ENCODE measurements at places on chromosomes 7 and 10.

DNA sequence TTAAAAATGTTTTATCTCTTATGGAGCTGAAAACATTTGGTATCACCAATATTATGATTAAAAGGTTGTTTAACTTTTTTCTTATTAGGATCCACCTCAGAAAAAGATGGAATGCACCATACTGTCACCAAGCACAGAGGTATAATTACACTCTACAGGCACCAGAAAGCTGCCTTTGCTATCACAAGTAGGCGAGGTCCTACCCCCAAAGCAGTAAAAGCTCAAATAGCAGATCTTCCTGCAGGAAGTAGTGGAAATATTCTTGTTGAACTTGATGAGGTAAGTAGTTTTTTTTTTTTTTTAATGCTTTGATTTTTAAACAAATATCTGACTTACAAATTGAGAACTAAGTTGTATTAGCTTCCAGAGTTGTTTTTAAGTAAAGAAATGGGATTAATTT is 68.5 kb downstream of the BTAF1 start:
- no peak for DNase-seq

- no peak for DNase-seq
Measured at GRCh38 chr10:30357075-30357801, 8.2 kb upstream of the MTPAP start.

- no peak for DNase-seq
Measured at GRCh38 chr10:88938938-88939337, 13.6 kb downstream of the ACTA2 start.

GRCh38 chr7:91620827-91621226 is 259.7 kb downstream of the MTERF1 start:
- DNase-seq: no peak

DNA sequence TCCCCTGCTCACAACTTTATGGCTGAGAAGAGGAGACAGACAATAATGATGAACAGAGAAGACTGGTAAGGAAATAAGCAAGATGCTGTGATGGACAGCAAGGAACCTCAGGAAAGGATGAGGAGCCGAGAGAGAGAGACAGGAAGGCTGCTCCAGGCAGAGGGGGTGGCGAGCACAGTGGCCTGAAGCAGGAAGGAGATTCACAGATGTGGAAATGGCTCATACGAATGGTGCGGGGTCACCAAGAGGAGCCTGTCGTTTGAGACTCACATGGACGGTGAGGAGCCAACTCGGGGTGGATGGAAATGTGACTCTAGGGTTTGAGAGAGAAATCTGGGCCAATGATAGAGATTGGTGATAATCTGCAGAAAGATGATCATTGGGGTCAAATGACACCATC is 43.7 kb downstream of the KIAA1549 start:
- no peak for DNase-seq

DNA sequence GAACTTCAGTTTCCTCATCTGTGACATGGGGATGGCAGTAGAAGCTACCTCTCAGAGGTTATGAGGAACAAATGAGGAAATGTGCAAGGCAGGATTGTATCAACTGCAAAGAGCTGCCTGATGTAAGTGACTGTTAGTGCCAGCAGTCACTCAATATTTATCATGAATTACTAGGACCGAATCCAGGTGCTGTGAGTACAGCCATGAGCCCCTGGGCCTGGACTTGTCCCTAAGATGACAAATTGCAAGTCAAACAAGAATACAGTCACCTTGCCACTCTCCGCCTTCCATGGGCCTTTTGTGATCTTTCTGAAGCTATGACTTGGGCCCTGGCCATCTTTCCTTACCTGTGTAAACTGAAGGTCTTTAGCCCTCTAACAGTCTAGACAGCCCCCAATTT is 27.7 kb upstream of the TLX1 start:
- no peak for DNase-seq

DNA sequence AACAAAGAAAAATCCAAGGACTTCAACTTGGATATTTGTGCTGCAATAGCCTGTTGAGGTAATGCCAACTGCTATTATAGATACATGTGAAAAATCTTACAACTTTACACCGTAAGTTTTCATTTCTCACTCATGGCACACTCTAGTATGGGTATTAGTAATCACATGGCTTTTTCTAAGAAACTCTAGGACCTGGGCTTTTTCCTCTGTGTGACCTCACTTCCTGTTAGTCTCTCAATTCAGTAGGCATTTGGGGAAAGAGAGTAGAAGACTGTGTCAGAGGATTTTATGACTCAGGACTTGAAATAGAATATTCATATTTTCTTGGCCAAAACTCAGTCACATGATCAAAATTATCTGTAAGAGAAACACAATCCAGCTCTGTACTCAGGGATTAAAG is 1049.9 kb downstream of the REEP3 start:
- no peak for DNase-seq

- DNase-seq: no peak
Measured at GRCh38 chr10:35425595-35425994, 89.3 kb downstream of the CCNY start.

All from AG09319 (cell line).